ENCODE measurements at places on chromosomes 1 and 21. TPM values are rescaled to one million over a fixed set of nuclear protein-coding genes. Genes with fewer than 3 reads are reported as not detected.

The ABCG1 gene
- 16.5 TPM for total RNA-seq

DNA sequence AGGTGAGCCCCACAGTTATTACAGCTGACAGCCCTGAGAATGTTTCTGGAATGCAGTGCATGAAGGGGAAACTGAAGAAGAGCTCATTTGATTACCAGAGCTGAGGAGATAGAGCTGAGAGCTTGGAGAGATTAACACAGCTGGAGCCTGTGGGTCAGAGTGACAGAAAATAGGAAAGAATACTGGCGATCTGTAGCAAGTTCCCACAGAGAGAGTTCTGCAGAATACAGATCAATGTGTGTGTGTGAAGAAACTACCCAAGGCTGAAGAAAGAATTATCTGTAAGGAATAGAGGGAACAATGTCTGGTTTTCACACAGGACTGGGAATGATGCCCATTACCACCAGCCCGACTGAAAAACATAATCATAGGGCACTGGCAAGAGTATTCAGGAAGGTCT lies 103.6 kb upstream of the SNX7 start:
- no peak overlapping the region for H3K4me3 ChIP-seq
- H3K27me3 ChIP-seq, result peaks cover 40% of the 10 kb centered on the region
- no peaks in the 10 kb centered on the region for H3K4me1 ChIP-seq
- DNase-seq, result no peak

The CFAP141 gene
- not detected for total RNA-seq

DNA sequence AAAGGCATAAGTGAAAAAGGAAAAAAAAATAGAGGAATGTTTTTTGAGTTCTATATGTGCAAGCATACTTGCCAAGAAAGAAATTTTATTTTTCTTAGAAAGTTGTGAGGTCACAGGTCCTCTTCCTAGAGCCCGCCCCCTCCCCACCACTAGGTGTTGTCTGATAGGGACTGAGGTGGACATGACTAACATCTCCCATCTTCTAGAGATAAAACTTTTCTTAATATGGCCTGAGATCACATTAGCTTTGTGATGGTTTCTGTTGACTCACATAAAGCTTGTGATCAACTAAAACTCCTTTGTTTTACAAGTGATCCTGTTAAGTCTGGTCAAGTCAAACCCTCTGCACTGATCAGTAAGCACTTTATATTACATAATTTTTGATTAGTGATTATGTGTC lies 33.4 kb upstream of the CITED4 start:
- no peaks in the 10 kb centered on the region for H3K36me3 ChIP-seq
- H3K27me3 ChIP-seq, result no peaks in the 10 kb centered on the region
- H3K27ac ChIP-seq, result no peak overlapping the region

GRCh38 chr1:234958706-234959657 lies 169.7 kb downstream of the TOMM20 start:
- no peaks in the 10 kb centered on the region for H3K36me3 ChIP-seq
- no peaks in the 10 kb centered on the region for H3K27me3 ChIP-seq
- peak overlapping the region; percentile 96 for H3K27ac ChIP-seq
- no peak overlapping the region for H3K4me3 ChIP-seq
- peaks cover 91% of the 10 kb centered on the region for H3K4me1 ChIP-seq
- no peak for DNase-seq

The RABGGTB gene
- total RNA-seq, result 62.5 TPM

GRCh38 chr1:100360790-100361510 lies 8.6 kb downstream of the CDC14A start:
- no peak for DNase-seq
- peak overlapping the region; percentile 36 for H3K27ac ChIP-seq
- H3K4me3 ChIP-seq, result no peak overlapping the region

DNA sequence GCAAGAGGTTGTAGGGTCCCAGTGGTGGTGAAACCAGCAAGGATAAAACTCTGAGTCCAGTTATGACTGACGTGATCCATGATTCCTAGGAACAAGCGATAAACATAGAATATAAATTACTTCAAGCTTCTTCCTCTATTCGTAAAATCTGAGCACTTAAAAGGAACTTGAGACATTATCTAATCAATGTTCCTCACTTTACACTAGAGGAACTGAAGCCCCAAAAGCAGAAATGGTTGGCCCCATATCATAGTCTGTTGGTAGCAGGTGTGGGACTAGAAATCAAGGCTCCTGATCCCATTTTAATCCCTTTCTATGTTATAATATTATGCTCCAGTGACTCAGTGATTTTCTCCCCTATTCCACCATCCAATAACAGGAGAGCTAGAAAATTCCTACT lies 21.9 kb upstream of the MNDA start:
- no peaks in the 10 kb centered on the region for H3K27me3 ChIP-seq
- H3K36me3 ChIP-seq, result no peaks in the 10 kb centered on the region
- no peak overlapping the region for H3K27ac ChIP-seq
- H3K4me1 ChIP-seq, result no peaks in the 10 kb centered on the region

The TSPEAR gene
- not detected for total RNA-seq

DNA sequence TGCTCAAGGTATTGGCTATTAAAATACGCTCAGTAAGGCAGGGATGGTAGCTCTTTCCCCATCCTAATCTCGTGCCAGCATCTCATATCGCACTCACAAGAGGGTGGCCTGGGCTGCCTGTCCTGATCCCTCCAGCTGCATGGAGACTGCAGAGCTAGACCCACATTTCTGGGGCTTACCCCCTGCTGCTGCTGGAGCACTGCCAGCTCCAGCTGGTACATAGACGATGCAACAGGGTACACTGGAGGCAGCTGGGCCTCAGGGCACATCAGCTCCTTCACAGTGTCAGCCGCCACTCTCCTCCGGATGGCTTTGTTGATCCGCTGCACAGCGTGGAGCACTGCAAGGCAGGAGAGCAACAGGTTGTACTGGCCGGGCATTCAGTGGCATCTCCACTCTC lies 16.0 kb downstream of the IQGAP3 start:
- peaks cover 8% of the 10 kb centered on the region for H3K4me1 ChIP-seq
- H3K4me3 ChIP-seq, result no peak overlapping the region
- H3K36me3 ChIP-seq, result peaks cover 5% of the 10 kb centered on the region
- no peak overlapping the region for H3K27ac ChIP-seq
- H3K27me3 ChIP-seq, result no peaks in the 10 kb centered on the region

DNA sequence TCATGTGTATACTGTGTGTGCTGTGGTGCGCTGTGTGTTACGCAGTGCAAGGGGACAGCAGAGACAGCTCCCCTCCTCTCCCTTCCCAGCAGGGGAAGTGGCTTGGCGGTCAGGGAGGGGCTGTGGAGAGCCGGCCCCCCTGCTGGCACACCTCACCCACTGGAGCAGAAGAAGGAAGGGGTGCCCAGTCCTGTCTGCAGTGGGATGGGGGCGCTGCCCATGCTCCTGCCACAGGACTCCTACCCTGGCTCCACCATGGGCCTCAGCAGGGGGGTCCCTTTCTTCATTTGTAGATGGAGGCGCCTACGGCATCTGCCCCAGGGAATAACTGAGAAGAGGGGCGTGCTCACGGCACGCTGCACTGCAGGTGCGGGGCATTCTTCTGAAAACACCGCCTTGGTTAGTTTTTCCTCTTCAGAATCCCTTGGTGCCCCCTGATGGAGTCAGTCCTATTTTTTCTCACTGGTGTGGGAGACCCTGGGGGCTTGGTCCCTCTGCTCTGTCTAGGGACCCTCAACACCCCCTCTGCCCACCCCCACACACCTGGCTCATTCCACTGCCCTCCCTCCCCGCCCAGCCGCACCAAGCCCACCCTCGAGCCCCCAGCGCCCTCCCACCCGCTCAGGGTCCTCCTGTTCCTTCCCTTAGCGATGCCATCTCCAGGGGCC lies 13.8 kb upstream of the LDLRAP1 start:
- H3K36me3 ChIP-seq, result no peaks in the 10 kb centered on the region
- no peaks in the 10 kb centered on the region for H3K4me1 ChIP-seq
- no peak overlapping the region for H3K27ac ChIP-seq
- H3K27me3 ChIP-seq, result peaks cover 9% of the 10 kb centered on the region
- no peak overlapping the region for H3K4me3 ChIP-seq
- no peak for DNase-seq

DNA sequence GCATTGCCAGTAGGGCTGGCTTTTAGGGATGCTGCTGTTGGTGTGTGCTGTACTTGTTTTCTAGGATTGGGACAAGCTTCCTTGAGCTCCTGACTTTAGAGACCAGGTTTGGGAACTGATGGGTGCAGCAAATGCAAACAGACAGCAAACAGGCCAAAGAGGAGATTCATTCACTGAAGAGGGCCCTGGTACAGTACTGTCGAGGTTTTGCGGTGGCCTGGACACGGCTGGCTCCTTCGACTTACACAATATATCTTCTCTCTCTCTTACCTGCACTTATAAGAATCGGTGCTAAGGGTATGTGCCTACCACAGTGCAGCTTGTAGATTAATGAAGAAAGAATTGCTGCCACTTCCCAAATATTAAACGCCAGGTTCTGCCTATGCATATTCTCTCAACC lies 44.6 kb downstream of the ATP1A1 start:
- peak overlapping the region; percentile 83 for H3K4me3 ChIP-seq
- H3K4me1 ChIP-seq, result peaks cover 22% of the 10 kb centered on the region
- H3K27me3 ChIP-seq, result peaks cover 14% of the 10 kb centered on the region
- H3K36me3 ChIP-seq, result no peaks in the 10 kb centered on the region

Measured in osteocyte (in vitro differentiated cells).